Purkinje cell (primary cell): ENCODE measurements at places on chromosomes 2 and 18. TPM values are rescaled to one million over a fixed set of nuclear protein-coding genes. Genes with fewer than 3 reads are reported as not detected.

The WDCP gene
- 3.3 and 16.1 TPM in 2 replicates for polyA plus RNA-seq

The ACMSD gene
- not detected in 2 replicates for polyA plus RNA-seq

The IL36A gene
- not detected in 2 replicates for polyA plus RNA-seq

The AFTPH gene
- polyA plus RNA-seq = 46.1 and 64.3 TPM in 2 replicates

The STPG4 gene
- polyA plus RNA-seq = 0.56 TPM in 1 of 2 replicates, not detected in the other

The KRTCAP3 gene
- polyA plus RNA-seq = 2.8 and 12.7 TPM in 2 replicates

The SLC11A1 gene
- not detected in 2 replicates for polyA plus RNA-seq

The KYNU gene
- polyA plus RNA-seq = not detected in 2 replicates

The PDCD1 gene
- not detected in 2 replicates for polyA plus RNA-seq

The SATB2 gene
- 11.9 TPM in 1 of 2 replicates, not detected in the other for polyA plus RNA-seq

The CXCR1 gene
- polyA plus RNA-seq = not detected in 2 replicates

The CKAP2L gene
- 3.7 TPM in 1 of 2 replicates, not detected in the other for polyA plus RNA-seq

The VWC2L gene
- 1.3 TPM in 1 of 2 replicates, not detected in the other for polyA plus RNA-seq

The RAB17 gene
- not detected in 2 replicates for polyA plus RNA-seq

The GRB14 gene
- polyA plus RNA-seq = 2.7 and 5.9 TPM in 2 replicates
